ENCODE measurements at places on chromosomes 12 and 14.

DNA sequence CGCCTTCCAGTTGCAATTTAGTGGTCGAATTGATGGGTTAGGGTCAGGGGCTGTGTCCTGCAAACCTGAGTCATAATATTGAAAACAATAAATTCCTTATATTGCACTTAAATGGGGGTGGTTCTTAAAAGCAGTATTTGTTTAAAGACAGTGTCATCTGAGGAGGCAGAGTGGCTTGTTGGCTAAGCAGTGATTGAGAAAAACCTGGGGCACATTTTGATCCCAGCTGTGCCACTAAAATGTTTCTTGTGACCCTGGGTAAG lies 48.4 kb downstream of the FBXW8 start:
- DNase-seq = no peak

DNA sequence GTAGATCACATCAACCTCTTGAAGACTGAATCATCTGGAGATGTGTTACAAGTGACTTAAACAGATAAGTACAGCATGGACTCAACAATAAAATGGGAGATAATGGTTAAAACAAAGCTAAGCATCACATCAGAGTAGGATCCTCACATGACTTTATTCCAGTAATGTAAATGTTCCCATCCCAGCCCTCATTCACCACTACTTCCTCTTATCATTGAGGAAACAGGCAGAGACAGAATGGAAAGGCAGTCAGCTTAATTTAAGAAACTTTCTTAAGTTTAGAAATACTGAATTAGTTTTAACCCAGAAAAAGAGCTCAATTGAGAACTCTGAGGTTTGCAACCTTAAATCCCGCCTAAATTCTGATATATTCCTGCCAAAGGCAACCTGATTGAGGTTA lies 1.2 kb upstream of the ALG10 start:
- no peak for DNase-seq

DNA sequence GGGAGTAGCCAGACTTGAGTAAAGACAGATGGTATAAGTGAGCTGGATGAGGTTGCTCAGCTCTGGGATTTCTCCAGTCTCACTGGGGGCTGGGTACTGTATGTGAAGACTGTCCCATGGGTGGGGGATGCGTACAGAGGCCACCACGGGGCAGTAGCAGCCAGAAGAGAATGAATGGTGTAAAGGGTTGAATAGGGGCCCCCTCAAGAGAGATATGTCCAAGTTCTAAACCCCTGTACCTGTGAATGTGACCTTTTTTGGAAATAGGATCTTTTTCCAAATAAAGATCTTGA lies 21.8 kb upstream of the BCDIN3D start:
- no peak for DNase-seq

DNA sequence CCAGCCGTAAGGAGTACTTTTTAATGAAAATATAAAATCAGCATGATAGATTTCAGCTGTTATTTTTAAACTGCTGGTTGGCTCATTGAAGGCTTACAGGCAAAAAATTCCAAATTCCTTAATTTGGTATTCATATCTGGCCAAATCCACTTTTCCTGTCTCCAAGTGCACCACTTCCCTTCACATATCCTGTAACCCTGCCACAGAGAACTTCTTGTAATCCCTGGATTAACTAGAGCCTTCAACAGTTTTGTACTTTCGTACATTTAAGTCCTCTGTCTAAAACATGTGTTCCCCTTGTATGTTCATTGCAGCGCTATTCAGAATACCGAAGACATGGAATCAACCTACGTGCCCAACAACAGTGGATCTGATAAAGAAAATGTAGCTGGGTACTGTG lies 9.6 kb downstream of the PUS7L start:
- no peak for DNase-seq

- no peak for DNase-seq
Observed at GRCh38 chr14:74596741-74597450, 15.1 kb downstream of the LTBP2 start.

GRCh38 chr14:94962166-94962575 lies 192.3 kb upstream of the GSC start:
- no peak for DNase-seq

GRCh38 chr14:74846968-74847665 lies 28.8 kb downstream of the PROX2 start:
- DNase-seq = no peak

- DNase-seq = no peak
Observed at GRCh38 chr14:98935921-98936320, 336.1 kb downstream of the BCL11B start.

- DNase-seq = no peak
Observed at GRCh38 chr12:67634303-67634761, 14.2 kb upstream of the DYRK2 start.

- no peak for DNase-seq
Observed at GRCh38 chr12:104641862-104642261, 185.1 kb downstream of the CHST11 start.

DNA sequence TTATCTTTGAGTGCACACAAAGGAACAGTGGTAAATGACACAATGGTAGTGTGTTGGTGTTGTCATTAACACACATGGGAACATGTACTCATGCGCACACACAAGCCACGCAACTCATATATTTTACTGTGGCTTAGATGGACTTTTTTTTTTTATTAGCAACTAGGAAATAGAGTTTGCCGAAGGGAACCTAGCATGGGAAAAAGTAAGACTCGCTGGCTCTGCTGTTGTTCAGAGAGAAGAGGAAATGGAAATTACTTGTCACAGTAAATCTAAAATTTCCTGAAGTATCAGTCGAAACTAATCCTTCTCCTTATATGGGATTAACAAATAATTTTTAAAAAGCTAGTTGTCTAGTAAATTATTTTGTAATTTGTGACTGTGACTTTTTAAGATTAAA lies 33.7 kb upstream of the IL22 start:
- no peak for DNase-seq

DNA sequence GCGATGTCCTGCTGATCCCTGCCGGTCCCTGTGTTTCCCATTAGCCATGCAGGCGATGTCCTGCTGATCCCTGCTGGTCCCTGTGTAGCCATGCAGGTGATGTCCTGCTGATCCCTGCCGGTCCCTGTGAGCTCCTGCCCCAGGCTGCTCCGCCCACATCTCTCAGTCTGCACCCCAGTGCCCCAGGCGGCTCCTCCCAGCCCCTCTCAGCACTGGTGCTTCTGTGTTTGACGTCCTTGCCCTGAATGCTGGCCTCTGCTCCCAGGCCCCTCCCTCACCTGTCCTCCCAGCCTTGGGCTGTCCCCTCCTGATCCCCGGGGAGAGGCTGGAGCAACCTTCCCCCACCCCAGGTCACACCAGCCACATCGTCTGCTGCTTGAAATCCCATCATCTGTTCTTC lies 41.4 kb upstream of the TEX22 start:
- DNase-seq = no peak

- no peak for DNase-seq
Observed at GRCh38 chr12:61694214-61694613, 566.0 kb upstream of the USP15 start.

DNA sequence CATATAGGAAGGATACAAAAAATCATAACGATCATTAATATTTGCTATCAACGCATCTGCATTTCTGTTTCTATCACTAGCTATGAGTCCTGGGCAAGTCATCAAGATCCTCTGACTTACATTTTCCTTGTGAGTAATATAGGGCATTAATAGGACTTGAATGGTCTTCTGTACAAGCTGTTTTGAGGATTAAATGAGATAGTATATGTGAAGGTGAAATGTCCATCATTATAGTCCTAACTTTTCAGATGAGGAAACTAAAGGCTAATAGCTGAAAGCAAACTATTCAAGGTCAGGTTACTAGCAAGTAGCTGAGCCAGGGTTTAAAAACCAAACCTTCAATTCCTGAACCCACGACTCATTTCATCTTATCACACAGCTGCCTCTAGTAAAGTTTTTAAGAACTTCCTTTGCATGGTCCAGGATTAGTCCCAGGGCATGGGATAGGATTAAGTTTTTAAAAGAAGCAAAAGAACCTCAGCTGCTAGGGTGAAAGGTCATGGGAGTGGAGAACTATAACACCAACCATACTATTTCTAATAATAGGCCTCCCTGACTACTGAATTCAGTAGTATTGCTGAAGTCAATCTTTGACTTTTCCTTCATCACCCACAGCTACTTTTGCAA lies 101.4 kb upstream of the ADAMTS20 start:
- no peak for DNase-seq

DNA sequence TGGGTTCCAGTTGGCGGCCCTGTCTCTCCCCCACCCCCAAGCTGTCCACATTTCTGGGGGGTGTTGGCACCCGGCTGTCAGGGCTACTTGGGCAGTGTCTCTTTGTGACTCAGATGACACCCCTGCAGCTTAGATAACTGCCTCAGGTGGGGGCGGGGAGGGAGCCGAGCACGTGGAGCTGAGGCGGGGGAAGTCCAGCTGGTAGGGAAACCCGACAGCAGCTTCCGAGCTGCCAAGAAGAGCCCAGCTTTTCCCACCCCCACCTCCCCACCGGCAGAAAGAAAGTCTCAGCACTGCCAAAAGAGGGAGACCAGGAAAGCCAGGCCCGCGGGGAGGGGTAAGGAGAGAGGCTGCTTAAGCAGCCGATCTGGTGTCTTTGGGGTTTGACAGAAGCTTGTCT lies 1.4 kb downstream of the LRTM2 start:
- no peak for DNase-seq

DNA sequence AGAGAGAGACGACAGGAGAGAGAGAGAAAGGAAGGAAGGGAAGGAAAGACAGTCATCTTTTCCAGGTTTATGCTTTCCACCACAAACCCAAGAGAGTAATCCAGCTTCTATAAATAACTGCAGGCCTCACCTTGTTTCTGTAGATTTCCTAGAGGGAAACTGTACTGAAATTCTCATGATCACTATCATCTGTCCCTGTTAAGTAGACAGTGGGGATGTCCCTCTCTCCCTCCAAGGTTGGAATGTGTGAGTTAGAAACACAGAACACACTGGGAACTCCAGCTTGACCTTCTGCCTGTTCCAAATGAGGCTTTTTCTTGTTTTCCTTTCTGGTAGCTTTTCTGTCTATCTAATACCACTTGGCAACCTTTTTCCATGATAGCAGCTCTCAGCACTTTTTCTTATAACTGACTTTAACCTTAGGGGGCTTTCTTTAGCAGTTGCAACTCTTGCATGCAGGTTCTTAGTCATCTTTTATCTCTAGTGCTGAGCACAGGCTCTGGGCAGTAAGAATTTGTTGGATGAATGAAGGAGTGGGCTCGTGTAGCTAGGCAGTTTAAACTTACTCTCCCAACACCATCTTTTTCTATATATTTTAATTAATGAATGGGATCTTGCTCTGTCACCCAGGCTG lies 22.8 kb upstream of the FBXO33 start:
- DNase-seq = no peak

GRCh38 chr14:100341301-100342031 lies 18.3 kb downstream of the SLC25A47 start:
- no peak for DNase-seq

- no peak for DNase-seq
Observed at GRCh38 chr12:111450676-111451075, 45.0 kb downstream of the SH2B3 start.

- no peak for DNase-seq
Observed at GRCh38 chr12:180445-180844, 33.5 kb downstream of the SLC6A12 start.
